ENCODE measurements at places on chromosomes 2 and 18.

DNA sequence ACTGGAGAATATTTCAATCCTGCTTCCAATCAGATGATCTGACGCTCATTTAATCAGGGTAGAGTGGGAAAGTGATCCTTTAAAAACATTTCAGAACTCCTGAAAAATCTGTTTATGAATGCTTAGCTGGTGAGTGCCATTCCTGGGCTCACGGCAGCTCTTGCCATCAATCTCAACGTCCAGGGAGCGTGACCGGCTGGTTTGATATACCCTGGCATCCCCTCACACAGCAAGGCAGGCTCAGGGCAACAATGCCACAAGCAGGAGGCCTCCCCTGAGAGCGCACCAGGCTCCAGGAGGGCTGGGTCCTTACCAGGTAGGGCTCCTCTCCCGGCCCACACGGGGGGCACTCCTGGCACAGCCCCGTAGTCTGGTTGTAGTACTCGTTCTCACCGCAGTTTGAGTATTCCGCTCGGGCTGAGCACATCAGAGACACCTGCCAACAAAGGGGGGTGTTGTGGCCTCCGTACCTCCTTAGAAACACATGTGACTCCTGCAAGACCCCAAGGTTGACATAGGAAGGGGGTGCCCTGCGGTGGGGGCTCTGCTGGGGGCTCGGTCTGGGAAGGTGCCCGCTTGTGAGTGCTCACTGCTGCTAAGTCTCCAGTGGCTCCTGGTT is 59.1 kb downstream of the EDAR start:
- no peak for DNase-seq

DNA sequence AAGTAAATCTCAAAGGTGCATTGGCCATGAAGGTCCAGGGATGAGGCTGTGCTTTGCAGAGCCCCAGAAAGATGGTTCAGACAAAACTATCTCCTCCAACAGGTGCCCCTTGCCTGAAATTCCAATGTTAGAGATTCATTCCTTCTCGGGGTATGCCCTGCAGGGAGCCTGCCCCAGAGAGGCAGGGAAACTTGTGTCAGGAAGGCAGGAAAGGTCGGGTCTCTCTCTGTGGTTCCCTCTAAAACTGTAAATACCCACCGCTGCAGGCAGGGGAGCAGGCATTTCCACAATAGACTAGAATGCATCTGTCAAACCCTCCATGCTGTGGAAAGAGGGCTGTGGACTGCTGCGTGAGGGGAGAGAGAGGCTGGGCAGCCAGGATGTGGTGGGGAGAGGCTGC is 207.8 kb upstream of the SMAD2 start:
- DNase-seq, result no peak

DNA sequence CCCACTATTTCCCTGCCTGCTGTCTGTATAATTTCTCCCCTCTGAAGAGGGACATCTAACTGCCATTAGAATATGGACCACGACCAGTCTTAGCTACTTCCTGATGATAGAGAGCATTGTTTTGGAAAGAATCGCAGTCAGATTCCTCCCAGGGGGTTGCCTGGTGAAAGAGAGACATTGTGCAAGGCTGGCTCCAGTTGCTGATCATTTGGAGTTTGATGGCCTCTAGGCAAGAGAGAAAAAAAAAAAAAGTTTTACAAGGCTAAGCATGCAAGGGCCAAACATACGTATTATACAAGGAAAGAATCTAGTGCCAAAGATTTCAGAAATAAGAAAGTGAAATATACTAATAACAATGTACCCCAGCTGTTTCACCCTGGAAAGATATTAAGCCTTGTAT is 182.2 kb downstream of the CMPK2 start:
- no peak for DNase-seq

GRCh38 chr18:12990123-12990475 is 1.1 kb upstream of the CEP192 start:
- DNase-seq, result no peak

DNA sequence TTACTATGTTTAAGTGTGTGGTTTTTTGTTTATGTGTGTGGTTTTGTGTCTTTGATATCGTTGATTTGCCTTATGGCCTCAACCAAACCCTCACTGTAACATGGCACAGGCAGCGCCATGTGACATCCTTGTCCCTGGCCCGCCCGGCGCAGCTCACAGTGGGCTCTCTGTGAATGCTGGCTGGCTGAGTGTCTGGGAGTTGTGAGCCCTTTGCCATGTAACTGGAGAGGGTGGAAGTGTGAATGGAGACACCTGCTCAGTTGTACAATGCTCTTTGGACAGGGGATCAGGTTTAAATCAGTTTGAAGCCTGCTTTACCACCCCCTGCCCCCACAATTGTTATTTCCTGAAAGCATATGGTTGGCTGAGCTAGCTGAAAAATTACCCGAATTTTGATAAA is 41.8 kb downstream of the TCF7L1 start:
- peak; percentile 48 for DNase-seq

- no peak for DNase-seq
Measured at GRCh38 chr2:232789082-232789481, 12.7 kb upstream of the KCNJ13 start.

DNA sequence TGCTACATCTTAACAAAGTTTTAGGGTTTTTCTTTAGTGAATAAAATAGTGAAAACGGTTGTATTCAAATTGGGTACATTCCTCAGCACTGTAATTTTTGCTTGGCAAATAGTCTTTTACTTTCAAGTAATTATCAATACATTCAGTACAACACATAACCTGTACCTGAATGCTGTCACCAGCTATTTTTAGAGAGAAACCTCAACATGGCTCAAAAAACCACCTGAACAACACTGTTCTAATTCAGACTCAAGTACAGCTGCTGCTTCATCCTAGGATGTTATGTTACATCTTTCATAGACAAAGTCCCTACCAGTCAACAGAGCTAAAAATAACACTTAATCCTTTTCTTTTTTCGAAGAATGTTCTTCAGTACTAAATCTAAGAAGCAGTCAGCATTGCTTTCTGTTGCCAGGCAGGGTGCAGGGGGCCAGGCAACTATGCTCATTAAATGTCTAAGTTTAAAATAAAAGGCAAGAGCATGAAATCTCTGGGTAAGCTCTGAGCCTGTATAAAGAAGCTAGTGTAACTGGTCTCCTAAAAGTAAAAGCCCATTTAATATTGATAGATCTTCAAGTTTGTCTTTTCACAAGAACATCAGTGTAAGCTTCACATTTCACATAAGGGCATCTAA is 20.5 kb downstream of the PDIA6 start:
- DNase-seq, result no peak

DNA sequence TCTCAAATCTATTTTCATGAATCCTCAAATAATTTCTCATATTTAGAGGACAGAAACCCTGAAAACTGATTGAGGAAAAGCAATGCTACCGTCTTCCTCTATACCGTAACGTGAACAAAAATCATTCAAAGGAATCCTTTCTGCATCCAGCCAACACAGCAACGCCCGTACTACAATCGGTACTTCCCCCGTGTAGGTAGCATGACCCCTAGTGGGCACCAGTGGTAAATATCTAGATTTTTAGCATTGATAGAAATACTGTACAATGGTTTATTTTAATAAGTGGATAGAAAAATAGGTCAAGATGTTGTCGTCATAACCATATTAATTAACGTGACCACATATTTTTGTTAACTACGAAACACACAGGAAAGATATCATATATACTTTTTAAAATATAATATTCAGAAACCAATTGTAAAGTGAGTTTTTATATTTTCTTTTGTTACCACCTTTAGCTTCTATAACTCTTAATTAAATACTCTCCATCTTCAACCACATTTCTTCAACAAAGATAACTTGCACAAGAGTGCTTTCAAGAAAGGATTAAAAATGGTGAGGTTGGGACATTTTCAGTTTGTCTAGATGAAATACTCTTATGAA is 194.1 kb downstream of the SS18 start:
- peak; percentile 40 for DNase-seq

GRCh38 chr2:163794635-163795034 is 58.8 kb upstream of the FIGN start:
- DNase-seq, result no peak

DNA sequence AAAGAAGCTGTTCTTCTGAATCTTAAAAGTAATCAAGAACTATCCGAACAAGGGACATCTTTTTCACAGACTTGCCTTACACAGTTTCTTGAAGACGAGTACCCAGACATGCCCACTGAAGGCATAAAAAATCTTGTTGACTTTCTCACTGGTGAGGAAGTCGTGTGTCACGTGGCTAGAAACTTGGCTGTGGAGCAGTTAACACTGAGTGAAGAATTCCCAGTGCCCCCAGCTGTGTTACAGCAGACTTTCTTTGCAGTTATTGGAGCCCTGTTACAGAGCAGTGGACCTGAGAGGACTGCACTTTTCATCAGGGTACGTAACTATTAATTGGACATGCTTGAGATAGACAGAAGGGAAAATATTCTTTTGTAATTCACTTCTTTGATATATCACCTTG is 2.4 kb downstream of the MRPL44 start:
- DNase-seq, result no peak

DNA sequence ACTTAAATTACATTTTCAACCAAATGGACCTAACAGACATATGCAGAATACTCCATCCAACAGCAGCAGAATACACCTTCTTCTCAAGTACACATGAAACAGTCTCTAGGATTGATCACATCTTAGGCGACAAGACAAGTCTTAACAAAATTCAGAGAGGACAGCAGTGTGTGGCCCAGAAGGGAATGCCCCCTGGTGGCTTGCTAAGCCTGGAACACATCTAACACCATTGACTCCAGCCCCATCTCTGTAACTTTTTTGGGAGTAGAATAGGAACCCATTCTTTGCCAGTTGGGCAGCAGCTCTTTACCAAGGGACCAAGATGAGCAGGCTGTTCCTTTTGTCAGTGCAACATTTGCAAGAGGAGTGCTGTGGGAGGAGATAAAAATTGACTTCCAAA is 249.9 kb downstream of the PLCL1 start:
- no peak for DNase-seq

DNA sequence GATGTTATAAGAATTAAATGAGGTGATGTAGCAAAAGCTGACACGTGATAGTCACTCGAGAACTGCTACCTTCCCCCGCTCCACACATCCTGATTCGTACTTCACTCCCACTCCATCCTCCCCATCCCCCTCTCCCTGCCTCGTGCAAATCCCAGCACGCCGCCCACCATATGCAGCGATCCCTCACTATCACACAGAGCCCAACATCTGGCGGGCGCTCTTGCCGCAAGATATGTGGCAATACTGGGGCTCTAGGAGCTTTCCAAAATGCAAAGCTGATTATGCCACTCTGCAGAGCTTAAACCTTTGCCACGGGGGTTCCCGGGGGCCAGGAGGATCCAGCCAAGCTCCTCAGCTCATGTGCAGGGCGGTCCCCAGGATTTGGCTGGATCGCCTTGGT is 37.4 kb downstream of the DNMT3A start:
- DNase-seq, result no peak

GRCh38 chr2:219171231-219171651 is 1.4 kb upstream of the SLC23A3 start:
- no peak for DNase-seq

GRCh38 chr2:216057688-216058193 is 23.9 kb downstream of the PECR start:
- DNase-seq, result no peak

- no peak for DNase-seq
Measured at GRCh38 chr2:693606-694005, 16.4 kb upstream of the TMEM18 start.

GRCh38 chr2:151217343-151217742 is 44.3 kb downstream of the RBM43 start:
- no peak for DNase-seq

GRCh38 chr18:9217743-9218451 is 81.3 kb downstream of the ANKRD12 start:
- no peak for DNase-seq

DNA sequence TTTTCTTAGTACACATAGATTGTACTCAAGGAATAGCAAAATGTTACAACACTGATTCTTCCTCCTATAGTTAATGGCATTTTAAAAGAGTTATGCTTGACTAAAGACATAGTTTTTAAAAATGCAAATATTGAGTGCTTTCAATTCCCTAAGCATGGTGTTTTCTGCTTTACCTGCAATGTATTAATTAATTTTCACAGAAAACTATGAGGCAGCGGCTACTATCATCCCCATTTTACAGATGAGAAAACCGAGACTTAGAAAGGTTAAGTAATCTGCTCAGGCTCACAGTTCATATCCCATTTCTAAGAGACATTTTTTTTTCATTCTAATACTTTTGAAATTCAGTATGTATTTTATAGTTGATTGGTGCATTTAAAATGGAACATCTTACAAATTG is 38.0 kb downstream of the BMP10 start:
- DNase-seq, result no peak

DNA sequence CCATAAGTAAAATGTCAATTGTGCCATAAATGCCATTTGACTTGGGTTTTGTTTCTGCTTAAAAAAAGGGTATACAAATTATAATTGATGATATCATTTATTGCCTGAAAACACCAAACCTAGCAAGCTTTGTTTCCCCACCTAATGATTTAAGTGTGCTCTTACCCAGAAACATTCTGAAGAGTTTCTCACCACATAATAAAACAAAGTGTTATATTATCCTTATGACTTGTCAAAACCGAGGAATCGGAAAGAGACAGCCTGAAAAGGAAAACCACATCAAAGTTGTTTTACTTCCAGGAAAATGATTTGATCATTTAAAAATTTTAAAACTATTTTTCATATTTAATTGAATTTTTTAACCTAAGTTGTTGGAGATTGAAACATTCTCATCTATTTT is 170.5 kb upstream of the SLC39A10 start:
- no peak for DNase-seq

- DNase-seq, result no peak
Measured at GRCh38 chr2:42789751-42790150, 2.6 kb downstream of the HAAO start.

DNA sequence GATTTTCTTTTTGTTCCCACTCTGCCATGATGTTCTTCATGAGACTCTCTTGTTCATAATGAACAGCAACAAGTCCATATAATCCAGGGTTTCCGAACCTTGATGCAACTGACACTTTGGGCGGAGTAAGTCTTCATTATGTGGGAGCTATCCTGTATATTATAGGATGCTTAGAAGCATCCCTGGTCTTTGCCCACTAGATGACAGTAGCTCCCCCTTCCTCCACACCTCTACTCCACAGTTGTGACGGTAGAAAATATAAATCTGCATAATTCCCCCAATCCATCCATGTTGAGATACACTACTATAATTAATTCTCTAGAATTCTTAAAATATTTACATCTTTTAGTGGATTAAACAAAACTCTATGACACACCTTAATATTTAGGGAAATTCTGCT is 482.2 kb upstream of the CELF4 start:
- no peak for DNase-seq

GRCh38 chr2:130756053-130756873 is 923 bp downstream of the AMER3 start:
- DNase-seq, result peak; percentile 60

DNA sequence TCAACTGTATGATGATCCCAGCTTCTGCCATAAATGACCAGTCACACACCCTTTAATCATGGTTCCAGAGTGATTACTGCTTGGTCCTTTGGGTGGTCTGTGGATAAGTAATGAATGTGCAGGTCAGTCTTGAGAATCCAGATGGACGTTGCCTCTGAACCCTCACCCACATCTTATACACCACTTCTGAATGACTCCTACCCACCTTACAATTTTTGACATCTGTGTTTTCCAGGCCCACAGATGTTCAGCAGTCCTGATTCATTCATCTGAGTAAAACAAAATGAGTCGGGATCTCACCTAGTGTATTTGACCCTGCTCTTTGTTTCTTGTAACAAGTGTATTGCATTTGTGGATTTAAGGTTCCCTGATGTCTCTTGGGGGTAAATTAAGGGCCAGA is 194.1 kb upstream of the CCDC68 start:
- no peak for DNase-seq

GRCh38 chr2:230668939-230669303 is 43.7 kb upstream of the CAB39 start:
- DNase-seq, result no peak
